Left ventricle myocardium superior (tissue), 1 donor: ENCODE measurements at places on chromosomes 7 and 10. TPM values are rescaled to one million over a fixed set of nuclear protein-coding genes. Genes with fewer than 3 reads are reported as not detected.
A peak's percentile ranks its signal among the peaks of the same experiment; 100 is the strongest.

NDUFB2 gene
- total RNA-seq = 726 TPM

DNA sequence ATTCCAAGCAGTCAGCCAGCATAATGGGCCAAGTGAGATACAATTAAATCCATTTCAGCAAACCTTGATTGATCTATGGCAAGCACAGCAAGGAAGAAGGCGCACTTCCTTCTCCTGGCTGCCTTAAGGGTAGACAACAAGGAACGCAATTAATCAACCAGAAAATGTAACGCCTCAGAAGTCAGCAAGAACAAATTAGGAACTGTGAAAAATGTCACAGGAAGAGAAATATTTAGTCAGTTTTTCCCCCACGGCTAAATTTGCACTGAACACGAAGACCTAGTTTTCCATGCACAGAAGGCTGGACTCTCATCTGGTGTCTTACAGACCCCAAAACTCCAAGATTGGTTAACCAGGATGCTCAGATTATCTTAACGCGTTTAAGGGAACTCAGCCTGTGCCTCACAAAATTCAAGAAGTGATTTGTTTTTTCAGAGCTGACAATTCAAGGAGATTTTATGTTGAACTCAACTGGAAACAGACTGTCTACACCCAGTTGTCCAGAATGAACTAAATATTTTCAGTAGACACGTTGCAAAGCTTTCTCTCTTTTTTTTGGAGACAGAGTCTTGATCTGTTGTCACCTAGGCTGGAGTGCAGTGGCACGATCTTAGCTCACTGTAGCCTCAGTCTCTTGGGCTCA, 14.2 kb downstream of the SNX8 start:
- DNase-seq = no peak

DNA sequence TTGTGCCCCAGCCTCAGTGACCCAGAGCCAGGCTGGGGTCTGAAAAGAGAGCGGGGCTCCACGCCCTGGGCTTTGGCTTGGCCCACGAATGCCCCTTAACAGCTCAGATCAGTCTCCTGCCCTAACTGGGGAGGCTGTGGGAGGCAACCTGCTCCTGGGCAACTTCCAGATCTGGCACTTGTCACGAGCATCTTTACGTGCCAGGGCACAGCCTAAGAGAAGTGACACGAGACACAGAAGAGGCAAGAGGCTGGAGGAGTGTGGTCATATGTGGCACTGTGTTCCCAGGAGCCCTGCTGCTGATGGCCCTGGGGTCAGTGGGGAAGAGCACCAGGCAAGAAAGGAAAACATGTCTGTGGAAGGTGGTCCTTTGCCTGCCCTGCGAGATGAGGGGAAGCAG, 97.8 kb upstream of the BTBD16 start:
- DNase-seq = peak; percentile 66

DNA sequence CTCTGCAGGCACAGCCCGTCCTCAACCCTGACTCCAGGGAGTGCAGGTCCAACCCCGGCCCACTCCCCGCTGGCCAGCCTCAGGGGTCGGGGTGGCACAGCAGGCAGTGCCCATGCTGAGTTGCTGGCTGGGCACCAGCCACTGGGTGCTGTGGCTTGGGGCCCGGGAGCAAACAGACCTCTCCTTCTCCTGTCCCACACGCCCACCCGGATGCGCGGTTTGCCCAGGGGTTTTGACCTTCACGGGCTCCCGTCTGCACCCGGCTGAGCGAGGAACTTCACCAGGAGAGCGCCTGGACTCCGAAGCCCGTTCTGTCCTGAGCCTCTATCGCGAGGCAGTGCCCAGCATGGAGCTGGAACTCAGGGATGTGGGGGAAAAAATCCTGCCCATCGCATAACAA, 2.6 kb upstream of the GRIFIN start:
- DNase-seq = peak; percentile 53

- DNase-seq = no peak
These were observed 93.0 kb upstream of the TMEM72 start for GRCh38 chr10:44818041-44818649.

DNA sequence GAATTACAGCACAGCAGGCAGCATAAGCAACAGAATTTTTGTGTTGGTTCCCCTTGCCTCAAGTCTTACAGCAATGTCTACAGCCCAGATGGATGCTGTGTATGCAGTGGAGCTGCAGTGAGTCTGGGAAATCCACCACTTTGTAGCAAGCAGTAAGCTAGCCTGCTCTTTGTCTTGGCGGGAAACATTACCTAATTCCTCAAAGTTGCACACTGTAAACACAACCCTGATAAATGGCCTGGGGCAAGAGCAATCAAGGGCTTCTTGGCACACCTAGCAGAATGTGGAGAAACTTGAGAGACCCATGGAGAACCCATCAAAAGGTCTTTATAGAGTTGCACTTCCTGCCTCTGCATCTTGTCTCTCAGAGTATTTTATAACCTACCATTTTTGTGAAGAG, 102.0 kb upstream of the FOXP2 start:
- no peak for DNase-seq

DNA sequence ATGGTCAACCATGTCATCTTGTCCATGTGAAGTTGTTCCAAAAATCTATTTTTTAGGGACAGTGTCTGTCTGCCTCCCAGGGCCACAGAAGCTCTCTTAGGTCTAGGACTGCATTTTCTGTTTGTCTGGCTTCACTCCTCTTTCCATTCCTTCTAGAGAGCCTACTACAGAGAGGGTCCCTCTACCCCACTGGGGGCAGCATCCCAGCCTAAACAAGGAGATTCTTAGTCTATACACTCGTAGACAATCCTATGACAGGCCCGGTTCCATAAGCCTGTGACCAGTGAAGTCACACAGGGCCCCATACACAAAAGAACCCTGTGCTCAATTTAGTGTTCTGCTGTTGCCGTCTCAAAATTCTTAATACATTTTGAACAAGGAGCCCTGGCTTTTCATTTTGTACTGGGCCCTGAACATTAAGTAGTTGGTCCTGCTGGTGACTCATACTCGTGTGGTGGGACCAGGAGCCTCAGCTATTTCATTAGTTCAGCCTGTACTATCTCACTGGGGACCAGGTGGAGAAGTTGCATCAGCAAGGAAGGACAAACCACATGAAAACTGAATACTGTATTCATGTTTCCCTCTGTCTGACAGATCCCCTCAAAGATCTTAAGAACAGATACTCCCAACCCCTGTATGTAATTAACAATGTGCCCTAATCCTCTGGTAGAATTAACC, 23.5 kb upstream of the FAM180A start:
- DNase-seq = no peak
